Naive B cell (primary cell): ENCODE measurements at places on chromosomes 2 and 18.
A peak's percentile ranks its signal among the peaks of the same experiment; 100 is the strongest.

- no peak for DNase-seq
Observed at GRCh38 chr2:36952748-36953197, 13.6 kb downstream of the STRN start.

DNA sequence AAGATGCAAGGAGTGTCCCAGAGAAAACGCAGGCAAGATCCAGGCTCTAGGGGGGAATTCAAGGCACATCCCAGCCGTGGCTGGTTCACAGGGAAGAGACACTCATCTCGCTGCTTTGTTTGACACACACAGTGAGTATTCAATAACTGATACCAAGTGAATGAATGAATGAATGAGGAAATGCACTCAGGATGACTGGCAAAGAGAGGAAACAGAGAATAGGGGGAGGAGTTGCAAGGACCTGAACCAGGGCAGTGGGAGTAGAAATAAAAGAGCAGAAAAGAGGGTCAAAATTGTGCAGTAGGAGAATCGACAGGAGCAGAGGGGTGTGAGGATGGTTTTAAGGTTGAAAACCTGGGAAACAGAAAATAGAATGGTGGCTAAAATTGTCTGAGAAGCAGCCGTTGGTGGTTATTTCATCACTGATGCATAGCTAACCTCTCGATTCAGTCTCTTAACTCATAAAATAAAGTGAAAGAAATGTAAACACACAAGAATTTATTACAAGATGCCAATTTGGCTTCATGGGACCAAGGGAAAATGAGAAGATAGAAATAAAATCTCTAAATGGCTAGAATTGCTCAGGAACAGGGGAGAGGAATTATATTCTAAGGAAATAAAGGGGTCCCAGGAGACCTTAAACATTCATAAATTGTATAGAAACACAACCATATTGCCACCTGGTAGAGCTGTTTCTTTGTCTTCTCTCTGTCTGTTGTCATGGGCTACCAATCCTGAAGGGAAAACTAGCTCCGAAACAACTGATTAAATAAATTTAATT is 63.9 kb upstream of the PHLPP1 start:
- DNase-seq, result no peak

- no peak for DNase-seq
Observed at GRCh38 chr2:131029812-131030211, 63.4 kb downstream of the FAM168B start.

DNA sequence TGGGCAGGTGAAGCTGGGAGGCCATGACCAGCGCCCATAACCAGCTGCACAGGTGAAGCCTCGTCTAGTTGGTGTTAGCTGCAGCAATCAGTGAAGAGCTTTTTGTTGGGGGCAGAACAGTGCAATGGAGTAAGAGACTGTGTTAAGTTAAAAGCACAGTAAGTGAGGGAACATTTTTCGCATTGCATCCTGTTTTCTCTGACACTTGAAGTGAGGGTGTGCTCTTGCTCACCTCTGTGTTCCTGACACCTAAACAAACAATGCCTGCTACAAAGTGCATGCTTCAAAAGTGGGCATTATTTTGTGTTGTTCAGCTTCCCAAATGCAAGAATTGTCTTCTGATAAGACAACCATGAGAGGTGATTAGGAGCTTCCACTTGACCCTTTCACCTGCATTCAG is 324.0 kb upstream of the ACVR2A start:
- no peak for DNase-seq

GRCh38 chr2:127431408-127432023 is 13.3 kb downstream of the PROC start:
- DNase-seq, result no peak

DNA sequence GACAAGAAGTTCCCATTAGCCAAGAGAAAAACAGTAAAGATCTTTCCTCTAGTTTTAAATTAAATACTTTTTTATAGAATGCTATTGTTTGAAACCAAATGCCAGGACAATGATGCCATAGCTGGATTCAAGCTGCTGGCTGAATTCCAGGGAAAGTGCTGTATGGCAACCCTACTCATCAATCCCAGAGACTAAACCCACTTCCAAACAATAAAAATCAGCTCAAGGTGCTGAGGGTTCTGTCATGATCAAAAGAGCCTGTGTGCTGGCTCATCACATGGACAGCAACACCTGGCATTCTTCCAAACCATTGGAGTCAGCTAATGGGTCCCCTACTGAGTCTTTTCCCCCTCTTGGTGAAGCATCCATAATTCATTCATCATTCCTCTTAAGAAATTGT is 53.7 kb upstream of the PARD3B start:
- no peak for DNase-seq

- DNase-seq, result no peak
Observed at GRCh38 chr2:172454404-172455120, 27.2 kb downstream of the ITGA6 start.

DNA sequence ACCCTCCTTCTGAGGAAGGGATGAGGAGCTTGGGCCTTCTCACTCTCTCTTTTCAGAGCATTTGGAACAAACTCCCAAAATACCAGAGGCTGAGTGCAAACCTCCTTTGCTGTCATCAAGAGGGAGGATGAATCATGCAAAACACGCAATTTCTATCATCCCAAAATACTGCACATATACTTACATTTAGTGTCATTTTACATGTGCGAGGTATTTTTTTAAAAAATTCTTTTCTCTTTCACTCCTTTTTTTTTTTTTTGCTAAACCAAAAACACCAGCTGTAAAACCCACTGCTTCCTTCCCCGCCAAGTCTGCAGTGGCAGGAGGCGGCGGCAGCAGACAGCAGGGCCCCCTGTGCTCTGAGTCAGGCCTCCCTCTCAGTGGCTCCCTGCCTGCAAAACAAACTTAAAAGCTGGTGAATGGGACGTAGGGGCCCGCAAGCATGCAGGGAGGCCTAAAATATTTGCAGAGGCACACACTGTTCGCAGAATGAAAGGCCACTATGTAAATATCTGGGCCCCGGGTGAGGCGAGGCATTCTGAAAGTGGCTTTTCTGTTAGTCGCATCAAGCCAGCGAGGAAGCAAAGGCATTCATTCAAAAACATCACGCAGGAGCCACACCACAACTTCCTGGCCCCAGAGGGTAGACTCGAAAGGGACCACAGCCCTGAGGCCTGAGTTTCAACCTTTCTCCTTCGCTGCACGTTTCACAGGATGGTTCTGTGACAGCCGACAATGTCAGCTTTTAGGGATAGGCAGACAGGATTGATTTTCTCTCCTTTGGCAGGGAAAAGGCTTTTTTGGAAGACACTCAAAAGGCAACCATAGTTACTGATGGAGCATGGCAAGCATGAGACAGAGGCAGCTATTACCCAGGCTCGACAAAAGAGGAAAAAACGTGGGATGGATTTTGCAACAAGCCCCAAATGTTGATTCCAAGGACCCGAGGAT is 73.4 kb downstream of the ACTR2 start:
- DNase-seq, result peak; percentile 50

DNA sequence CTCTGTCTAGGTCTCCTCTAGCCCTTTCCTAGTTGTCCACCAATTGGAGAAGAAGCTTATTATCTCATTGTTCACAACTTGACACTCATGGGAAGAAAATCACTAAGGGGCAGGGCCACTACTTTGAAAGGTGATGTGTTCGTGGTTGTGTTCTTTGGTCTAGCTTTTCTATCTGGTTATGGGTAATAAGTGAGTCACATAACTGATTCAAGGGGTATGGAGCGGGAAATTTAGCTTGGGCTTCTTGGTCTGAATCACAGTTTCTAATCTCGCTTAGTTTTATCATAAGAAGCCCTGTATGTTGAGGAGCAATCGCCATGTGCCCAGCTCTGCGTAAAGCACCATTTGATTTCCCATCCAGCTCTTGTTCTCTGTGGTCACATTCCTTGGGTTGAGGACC is 18.7 kb upstream of the DYTN start:
- no peak for DNase-seq

- DNase-seq, result no peak
Observed at GRCh38 chr18:45006934-45007333, 326.2 kb downstream of the SETBP1 start.

DNA sequence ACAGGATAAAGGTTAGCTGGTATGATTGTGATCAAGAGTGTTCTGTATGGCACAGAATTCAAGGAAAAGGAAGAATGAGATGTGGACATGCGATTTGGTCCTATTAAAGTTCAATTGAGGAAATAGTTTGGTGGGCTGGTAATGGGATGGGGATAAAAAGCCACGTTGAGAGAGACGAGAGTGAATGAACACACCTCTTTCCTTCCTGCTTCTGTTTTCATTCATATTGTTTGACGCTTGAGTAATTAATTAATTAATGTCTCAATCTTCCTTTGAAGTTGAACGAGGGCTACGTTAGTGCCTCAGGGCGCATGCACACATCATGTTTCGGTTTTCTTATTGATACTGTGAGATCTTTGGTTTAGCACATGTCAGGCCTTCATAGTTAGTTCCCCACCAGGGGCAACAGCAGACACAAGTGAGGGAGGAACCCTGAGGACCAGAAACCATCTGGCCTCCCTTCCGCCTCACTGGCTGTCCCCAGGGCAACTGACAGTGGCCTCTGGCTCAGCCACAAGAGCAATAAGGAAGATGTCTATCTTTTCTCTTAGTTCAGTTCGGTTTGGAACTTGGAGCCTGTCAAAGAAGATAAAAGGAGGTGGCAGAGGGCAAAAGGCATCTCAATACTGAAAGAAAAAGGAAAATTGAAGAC is 116.0 kb downstream of the LIPG start:
- no peak for DNase-seq

DNA sequence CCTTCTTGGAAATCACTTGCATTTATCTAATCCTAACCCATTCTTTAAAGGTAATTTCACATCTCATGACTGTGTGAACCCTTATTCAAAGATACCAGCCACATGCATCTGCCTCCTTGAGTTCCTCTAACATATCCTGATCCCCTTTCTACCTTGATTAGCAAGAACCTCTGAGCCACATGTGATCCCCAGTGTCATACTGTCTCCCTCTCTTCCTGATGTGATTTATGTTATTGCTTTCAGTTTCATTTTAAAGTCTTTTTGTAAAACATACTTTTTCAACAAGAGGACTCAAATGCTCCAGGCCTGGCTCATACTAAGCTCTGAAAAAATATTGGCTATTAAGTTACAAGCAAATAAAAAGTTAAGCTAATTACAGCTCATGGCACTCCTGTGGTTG is 470.1 kb downstream of the DLGAP1 start:
- DNase-seq, result no peak

GRCh38 chr18:54881229-54881768 is 53.0 kb downstream of the RAB27B start:
- DNase-seq, result no peak

DNA sequence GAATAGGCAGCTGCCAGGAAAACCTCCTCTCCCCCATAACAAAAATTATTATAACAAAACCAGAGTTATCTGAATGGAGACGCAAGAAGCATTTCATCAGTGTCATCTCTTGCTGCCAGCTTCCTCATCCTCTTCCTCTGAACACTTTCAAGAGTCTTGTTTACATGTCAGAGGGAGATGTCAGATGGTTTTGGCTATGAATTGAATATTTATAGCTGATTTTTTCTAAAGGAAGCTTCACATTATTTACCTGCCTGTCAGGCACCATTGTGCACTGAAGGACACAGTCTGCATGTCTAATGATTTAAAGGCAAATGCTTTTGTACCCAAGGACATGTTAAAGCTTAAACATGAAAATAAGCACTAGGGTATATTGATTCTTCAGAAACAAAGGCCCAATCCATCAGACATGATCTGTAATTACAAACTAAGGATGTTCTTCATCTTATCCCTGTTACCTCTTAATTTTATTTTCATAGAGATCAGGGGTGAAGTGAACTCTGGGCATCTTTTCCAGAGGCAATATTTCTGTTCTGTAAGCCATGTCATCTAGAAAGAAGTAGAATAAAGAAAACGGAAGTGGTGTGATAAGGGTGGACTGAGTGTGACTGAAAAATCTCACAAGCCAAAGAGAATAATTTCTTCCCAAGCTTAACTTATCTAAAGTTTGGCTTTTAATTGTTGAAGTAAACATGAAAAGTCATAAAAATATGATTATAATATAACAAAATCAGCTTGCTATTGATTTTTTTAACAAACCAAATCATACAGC is 168.7 kb downstream of the ANKRD44 start:
- peak; percentile 65 for DNase-seq

DNA sequence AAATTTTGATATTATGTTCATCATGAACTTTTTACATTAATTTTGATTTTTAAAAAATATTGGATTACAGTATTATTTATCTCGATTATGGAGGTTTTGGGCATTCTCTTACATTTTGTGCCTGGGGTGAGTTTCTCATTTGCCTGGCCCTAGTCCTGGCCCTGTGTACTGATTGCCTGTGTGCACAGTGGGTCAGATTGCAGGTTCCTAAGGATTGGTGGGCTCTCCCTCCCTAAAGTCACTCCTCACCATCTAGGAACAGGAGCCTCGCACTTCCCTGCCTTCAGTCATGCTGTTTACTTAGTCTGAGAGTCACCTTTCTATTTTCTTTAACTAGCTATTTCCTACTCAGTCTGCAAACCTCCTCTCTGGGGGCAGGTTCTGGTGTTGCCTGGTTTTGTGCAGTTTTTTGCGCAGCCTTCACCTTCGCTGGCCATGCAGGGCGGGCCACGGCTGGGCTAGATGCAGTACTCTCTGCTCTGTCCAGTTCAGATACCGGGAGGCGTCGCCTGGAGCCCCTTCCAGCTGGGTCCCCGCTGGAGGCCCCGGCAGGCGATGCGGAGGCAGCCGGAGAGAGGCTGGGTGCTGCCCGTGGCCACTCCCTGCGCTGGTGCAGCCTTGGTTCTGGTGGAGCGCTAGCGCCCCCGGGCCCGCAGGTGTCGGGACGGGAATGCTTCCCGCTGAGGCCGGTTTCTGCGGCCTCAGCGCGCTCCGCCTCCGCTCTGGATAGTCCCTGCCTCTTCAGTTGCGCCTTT is 23.3 kb upstream of the MC5R start:
- no peak for DNase-seq

DNA sequence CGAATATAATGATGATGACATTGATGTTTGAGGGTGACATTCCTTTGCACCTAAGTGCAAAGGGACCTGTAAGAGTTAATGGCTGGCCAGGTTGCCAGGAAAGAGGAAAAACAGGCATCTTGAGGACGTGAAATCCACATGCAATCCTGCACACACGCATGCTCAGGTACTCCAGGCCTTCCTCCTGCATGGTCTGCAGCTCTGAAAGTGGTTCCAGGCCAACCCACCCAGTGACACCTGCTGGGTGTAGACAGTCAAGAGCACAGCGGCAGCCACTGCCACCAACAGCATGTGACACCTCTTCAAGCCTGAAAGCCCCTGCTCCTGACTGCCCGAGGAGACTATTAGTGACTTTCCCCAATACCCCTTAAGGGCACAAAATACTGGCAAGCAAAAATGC is 101.6 kb downstream of the PIEZO2 start:
- DNase-seq, result no peak

GRCh38 chr2:10873171-10873570 is 38.6 kb upstream of the KCNF1 start:
- DNase-seq, result no peak

- DNase-seq, result no peak
Observed at GRCh38 chr2:71689968-71690834, 236.8 kb downstream of the DYSF start.

DNA sequence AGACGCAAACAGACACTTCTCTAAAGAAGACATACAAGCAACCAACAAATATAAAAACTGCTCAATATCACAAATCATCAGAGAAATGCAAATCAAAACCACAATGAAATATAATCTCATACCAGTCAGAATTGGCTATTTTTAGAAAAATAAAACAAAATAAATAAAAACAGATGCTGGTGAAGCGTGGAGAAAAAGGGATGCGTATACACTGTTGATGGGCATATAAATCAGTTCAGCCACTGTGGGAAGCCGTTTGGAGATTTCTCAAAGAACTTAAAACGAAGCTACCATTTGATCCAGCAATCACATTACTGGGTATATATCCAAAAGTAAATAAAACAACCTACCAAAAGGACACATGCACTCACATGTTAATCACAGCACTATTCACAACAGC is 206.2 kb downstream of the HNMT start:
- DNase-seq, result no peak
